Activated gamma-delta T cell treated with Interleukin-2 at 50 U/mL for 16 hours (primary cell): ENCODE measurements at places on chromosomes 3 and 15.

DNA sequence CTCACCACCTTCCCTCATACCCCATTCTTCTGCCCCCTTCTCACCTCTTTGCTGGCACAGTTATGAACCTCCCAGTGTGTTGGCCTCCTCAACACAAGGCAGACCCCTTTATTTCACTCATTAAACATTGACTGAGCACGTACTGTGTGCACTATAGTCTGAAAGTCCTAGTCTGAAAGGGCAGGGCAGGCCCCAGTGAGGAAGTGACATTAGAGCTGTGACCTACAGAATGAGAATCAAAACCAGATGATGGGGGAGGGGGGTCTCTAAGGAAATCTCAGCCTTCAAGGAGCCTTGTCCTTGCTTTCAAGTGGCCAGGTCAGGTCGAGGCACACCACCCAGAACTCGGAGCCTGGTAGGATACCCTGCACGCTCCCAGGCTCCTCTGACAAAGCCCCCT lies 3.5 kb downstream of the SLC28A1 start:
- no peak for DNase-seq

DNA sequence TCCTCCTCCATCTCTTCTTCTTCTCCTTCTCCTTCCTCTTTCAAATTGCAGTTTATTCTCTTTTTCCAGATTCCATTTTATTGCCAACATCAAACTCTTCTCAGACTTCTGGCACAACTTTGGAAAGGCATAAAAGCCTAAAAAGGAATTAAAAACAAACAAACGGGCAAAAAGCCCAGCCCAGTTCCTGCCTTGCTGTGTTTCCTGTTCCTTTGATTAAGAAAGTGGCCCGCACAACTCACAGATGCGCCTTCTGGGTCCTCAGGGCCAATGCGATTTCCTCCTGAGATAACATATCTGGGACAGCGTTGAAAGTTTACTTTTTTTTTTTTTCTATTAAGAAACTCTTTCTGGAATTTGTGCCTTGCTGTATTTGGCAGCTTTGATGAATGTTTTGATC lies 158.7 kb upstream of the UBE3A start:
- no peak for DNase-seq

DNA sequence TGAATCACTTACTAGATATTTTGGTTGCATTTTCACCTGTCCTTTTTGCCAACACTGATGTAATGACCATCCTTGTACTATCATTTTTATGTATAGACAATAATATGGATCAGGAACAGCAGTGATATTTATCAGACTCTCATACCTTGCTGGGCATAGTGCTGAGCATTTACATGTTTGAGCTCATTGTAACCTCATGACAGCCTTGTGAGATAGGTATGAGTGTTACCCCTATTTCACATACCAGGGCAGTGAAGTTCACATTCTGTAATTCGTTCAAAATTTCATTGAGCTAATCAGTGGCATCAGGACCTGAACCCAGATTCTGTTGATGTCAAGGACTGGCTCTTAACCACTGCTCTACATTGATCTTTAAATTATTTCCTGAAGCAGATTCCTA lies 221.5 kb upstream of the TBL1XR1 start:
- no peak for DNase-seq

- DNase-seq: no peak
Observed at GRCh38 chr3:22585504-22585903, 617.6 kb upstream of the UBE2E2 start.

DNA sequence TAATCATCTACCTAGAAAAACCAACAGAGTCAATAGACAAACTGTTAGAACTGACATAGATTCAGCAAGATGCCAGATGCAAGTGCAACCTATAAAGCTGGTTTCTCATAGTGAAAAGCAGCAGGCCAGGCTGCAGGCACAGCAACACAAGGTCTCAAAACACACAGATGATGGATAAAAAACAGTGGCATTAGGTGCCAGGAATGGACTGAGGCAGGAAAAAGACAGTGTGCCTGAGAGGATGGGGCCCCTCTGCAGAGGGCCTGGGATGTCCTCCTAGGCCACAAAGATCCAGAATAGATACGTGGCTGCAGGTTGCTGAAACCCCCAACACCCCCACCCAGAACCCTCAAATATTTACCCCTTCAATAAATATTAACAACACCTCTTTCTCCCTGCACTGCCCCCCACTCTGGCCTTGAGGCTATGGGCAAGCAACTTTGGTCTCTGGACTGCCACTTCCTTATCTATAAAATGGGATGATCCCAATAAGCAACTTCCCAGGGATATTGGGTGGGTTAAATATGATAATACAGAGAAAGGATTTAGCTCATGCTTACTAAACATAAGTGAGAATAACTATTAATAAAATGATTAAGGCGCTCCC lies 35.2 kb upstream of the FGD5 start:
- DNase-seq: no peak

- DNase-seq: no peak
Observed at GRCh38 chr15:78800806-78801205, 10.5 kb downstream of the ADAMTS7 start.

DNA sequence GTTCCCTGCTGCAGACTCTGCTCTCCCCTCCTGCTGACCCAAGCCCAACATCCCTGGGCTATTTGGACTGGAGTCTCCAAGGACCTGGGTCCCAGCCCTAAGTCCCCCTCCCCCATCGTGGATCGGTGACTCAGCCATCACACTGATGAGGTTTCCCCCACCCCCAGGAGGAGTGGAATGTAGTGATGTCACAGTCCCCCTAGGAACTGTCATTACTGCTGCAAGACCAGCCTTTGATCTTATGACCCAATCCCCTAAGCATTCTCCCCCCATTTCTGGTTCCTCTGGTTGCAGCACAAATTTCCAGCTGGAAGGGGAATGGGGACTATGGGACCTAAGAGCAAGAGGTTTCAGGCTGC lies 63.4 kb upstream of the CSPG4 start:
- DNase-seq: no peak
